ENCODE measurements at places on chromosomes 12 and 14. TPM values are rescaled to one million over a fixed set of nuclear protein-coding genes. Genes with fewer than 3 reads are reported as not detected.

The DCD gene
- not detected for total RNA-seq

The TAMALIN gene
- 7.1 TPM for total RNA-seq

The EPYC gene
- total RNA-seq: not detected

The DPY19L2 gene
- 3.4 TPM for total RNA-seq

The LRP1-AS gene
- not detected for total RNA-seq

The ERP27 gene
- total RNA-seq: not detected

The ATXN7L3B gene
- total RNA-seq: 35.8 TPM

The DDX51 gene
- 34.2 TPM for total RNA-seq

The SELPLG gene
- 0.46 TPM for total RNA-seq

Data from WTC11 (cell line).